ENCODE measurements at places on chromosomes 5 and 9.

DNA sequence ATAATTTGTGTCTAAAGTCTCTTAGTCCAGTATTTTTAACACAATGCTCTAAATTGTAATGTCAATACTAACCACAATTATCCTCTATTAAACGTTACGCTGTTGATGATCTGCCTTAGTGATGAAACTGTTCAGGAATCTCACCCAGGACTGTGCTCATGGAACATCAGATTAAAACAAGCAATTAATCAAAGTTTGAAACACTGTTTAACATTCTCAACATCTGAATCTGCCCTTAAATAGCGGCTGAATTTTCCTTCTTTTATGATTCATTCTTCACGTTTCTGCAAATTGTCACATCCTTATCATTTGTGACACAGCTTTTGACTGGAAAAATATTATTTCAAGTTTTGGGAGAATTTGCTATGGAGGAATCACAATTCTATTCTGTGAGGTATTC is 113.8 kb downstream of the MARCHF11 start:
- DNase-seq: no peak

GRCh38 chr9:122498883-122499288 is 11.7 kb upstream of the OR1J2 start:
- DNase-seq: peak; percentile 80

DNA sequence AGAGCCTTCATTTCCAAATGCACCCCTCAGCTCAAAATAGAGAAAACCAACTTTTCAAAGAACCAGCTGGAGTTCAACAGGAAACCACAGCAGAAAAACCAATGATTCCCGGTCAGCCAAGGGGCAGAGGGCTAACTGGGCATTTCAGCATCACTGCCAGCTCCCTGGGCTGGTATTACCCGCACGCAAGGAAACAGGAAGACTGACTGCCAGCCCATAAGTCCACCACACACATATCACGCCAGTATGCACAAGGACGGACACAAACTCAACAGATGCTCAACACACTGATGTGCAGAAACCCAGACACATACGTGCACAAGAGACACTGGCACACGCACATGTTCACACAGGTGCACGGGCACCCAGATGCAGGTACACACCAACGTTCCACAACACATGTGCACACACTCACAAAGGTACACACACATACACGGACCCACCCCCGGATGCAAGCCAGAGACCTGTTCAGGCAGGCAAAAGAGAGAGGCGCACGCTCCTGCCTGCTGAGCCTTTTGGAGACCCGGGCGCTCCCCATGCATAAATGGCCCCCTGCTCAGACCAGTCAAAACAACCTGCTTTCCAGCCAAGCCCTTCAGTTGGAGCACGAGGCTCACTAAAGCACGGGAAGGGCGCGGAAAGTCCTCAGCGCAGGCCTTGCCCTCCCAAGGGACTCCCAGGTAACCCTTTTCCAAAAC is 2.1 kb downstream of the ADAMTS2 start:
- no peak for DNase-seq

GRCh38 chr5:143110591-143110990 is 292.9 kb downstream of the NR3C1 start:
- no peak for DNase-seq

DNA sequence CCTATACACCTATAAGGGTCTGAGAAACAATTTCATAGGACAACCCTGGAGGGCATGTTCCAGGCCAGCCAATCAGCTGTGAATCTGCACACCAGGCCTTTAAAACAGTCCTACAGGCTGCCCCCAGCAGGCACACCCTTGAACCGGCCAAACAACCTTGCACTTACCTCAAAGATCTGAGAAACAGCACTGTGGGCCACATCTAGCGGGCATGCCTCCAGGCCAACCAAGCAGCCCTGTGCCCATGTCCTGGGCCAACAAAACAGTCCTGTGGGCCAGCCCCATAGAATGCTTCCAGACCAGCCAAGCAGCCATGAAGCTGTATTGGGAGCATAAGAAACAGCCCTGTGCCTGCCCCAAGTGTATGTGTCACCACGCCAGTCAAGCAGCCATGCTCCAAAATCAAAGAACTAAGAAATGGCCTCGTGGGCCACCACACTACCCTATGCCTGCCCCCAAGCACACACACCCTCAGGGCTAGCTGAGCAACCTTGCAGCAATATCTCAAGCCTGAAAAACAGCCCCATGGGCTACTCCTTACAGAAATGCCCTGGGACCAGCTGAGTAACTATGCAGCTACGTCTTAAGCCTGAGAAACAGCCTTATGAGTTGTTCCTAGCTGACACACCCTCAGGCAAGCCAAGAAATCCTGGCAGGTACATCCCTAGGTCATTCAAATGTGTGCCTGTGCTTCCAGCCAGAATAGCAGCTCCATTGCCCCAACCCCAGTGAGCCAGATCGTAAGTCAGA is 2243.8 kb upstream of the C9orf72 start:
- DNase-seq: no peak

GRCh38 chr9:17536027-17536426 is 42.8 kb upstream of the SH3GL2 start:
- no peak for DNase-seq

- DNase-seq: no peak
Observed at GRCh38 chr9:35749515-35750255, 598 bp downstream of the RGP1 start.

GRCh38 chr5:171221916-171222315 is 87.1 kb upstream of the TLX3 start:
- DNase-seq: no peak

- DNase-seq: no peak
Observed at GRCh38 chr5:125823572-125823971, 599.6 kb upstream of the GRAMD2B start.

Measured in SJCRH30 (cell line).